Panc1 (cell line): ENCODE measurements at places on chromosomes 1 and 21. TPM values are rescaled to one million over a fixed set of nuclear protein-coding genes. Genes with fewer than 3 reads are reported as not detected.

Gene EPHA10
- total RNA-seq, result 2.8 TPM

Gene ELF3
- total RNA-seq, result 126 TPM

Gene OR10Z1
- not detected for total RNA-seq

Gene PRELP
- total RNA-seq, result not detected

Gene SLC37A1
- 7.7 TPM for total RNA-seq

Gene DRAXIN
- 0.13 TPM for total RNA-seq

Gene ID3
- 39.6 TPM for total RNA-seq

Gene IGSF9
- total RNA-seq, result 0.51 TPM

DNA sequence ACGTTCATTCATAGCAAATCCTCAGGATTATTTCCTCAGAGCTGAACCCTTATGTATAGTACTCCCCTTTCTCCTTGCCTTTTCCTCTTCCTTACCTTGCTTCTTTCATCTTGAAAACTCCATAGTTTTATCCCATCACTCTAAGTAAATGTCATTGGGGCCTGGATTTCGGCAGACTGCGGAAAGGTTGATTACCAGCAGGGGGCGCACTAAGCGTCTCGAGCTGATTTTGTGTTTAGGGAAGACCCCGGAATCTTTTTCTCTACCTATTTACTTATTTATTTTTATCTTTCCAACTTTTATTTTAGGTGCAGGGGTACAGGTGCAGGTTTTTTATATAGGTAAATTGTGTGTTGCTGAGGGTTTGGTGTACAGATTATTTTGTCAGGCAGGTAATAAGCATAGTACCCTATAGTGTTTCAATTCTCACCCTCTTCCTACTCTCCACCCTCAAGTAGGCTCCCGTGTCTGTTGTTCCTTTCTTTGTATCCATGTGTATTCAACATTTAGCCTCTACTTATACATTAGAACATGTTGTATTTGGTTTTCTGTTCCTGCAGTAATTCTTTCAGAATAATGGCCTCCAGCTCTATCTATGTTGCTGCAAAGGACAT is 11.4 kb upstream of the MTARC1 start:
- no peaks in the 10 kb centered on the region for H3K4me1 ChIP-seq
- no peaks in the 10 kb centered on the region for H3K27me3 ChIP-seq
- no peaks in the 10 kb centered on the region for H3K36me3 ChIP-seq
- no peak overlapping the region for H3K27ac ChIP-seq
- H3K4me3 ChIP-seq, result no peak overlapping the region

DNA sequence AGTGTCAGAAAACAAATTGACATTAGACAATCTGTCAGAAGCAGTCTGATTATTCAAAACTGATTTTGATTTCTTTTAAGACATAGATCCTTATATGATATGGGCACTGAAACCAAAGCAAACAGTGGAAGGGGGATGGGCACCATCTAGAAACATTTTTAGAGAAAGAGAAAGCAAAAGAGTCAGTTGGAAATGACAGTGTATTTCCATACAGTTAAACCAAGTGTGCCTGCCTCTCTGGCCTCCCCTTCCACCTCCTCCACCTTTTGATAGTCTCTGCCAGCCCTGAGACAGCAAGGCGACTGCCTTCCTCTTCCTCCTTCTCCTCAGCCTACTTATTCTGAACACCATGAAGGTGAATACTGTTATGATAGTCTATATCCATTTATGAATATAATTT is 949.7 kb downstream of the AMY1C start:
- no peak for DNase-seq

DNA sequence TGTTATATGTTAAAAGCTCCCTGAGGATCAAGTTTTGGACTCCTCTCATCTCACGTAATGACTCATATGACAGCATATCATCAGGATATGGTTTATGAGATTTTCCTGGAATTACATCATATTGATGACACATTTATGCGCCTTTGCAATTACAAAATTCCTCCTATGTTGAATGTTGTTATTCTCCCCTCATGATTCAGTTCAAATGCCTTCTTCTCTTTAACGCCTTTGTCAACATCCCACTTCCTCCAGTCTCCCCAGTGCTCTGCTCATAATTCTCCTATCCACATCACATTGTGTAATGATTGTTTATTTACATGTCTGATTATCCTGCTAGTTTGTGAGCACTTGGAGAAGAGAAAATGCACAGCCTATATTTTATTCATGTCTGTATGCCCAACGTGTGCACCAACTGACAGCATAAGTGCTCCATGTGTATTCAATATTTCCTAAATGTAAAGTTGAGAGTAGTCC is 80.9 kb upstream of the BACH1 start:
- H3K36me3 ChIP-seq, result no peaks in the 10 kb centered on the region
- H3K4me1 ChIP-seq, result no peaks in the 10 kb centered on the region
- no peak overlapping the region for H3K4me3 ChIP-seq
- H3K27me3 ChIP-seq, result no peaks in the 10 kb centered on the region

- H3K4me1 ChIP-seq, result peaks cover 3% of the 10 kb centered on the region; the same call in 1 of the 2 replicates
- peak; percentile 74 for DNase-seq
- H3K27me3 ChIP-seq, result no peaks in the 10 kb centered on the region
- no peaks in the 10 kb centered on the region; the same call in 1 of the 2 replicates for H3K36me3 ChIP-seq
- H3K27ac ChIP-seq, result no peak overlapping the region
Observed at GRCh38 chr21:32597205-32597604, 11.9 kb upstream of the TCP10L start.

DNA sequence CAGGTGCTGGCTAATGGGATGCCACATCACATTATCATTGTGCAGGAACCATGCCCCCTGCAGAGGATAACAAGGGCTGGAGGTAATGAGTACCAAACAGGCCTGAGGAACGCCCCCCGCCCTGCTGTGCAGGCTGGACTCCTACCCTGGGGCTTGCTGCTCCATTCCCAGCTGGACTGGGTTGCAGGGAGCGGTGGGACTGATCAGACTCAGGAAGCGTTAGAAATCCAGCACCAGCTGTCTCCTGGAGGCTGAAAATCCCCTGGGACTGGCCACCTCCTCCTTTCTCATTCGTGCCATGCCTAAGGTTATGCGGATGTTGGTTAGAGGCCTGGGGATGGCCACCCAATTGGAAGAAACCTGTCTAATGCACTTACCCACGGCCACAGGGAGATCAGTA is 36.9 kb upstream of the POU3F1 start:
- H3K27ac ChIP-seq, result no peak overlapping the region
- no peaks in the 10 kb centered on the region for H3K27me3 ChIP-seq
- H3K4me1 ChIP-seq, result no peaks in the 10 kb centered on the region

DNA sequence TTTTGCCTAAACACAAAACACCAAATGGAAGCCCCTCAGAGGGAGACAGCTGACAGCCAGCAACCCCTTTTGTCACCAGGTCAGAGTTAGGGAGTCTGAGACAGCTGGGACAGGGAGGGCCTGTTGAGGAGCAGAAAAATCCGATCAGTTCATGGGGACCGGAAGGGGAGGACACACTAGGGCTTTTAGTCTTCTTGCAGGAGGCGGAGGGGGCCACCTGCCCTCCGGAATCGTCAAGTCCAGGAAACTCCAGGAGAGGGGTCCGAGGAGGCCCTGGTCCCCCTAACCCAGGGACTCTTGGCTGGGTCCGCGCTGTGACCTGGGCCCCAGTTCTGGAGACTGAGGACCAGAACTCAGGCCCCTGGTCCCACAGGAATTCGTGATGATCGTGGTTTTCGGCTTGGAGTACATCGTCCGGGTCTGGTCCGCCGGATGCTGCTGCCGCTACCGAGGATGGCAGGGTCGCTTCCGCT is 34.2 kb downstream of the KCNQ4 start:
- no peaks in the 10 kb centered on the region for H3K36me3 ChIP-seq
- no peak for DNase-seq
- no peak overlapping the region for H3K4me3 ChIP-seq

- no peak overlapping the region for H3K27ac ChIP-seq
- no peaks in the 10 kb centered on the region for H3K27me3 ChIP-seq
- H3K36me3 ChIP-seq, result no peaks in the 10 kb centered on the region
- H3K4me3 ChIP-seq, result no peak overlapping the region
- H3K4me1 ChIP-seq, result no peaks in the 10 kb centered on the region
Observed at GRCh38 chr1:240474133-240474614, 137.8 kb downstream of the GREM2 start.

GRCh38 chr21:41552254-41552653 is 44.3 kb upstream of the TMPRSS2 start:
- H3K4me3 ChIP-seq, result no peak overlapping the region
- H3K27ac ChIP-seq, result no peak overlapping the region
- no peaks in the 10 kb centered on the region for H3K27me3 ChIP-seq
- H3K4me1 ChIP-seq, result no peaks in the 10 kb centered on the region; the same call in 1 of the 2 replicates
- no peak for DNase-seq

GRCh38 chr1:243315455-243315854 is 59.6 kb downstream of the SDCCAG8 start:
- H3K36me3 ChIP-seq, result no peaks in the 10 kb centered on the region
- H3K4me1 ChIP-seq, result no peaks in the 10 kb centered on the region
- no peak for DNase-seq

DNA sequence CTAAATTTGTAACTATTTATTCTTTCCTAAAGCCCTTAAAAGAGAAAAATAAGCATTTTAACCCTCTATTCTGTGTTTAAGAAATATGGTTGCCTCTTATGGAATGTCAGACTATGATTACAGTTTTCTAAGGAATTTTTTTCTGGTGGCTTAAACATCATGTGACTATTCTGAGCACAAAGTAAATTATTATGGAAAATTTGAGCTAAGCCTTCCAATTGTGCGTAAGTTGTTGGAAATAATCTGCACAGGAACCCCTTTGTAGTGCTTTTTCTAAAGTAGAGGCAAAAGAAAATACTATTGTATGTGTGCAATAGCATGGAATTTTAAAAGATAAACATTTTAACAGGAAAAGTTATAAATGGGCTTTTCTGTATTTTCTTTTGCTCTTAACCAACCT is 254.8 kb downstream of the PBX1 start:
- no peak overlapping the region for H3K27ac ChIP-seq
- DNase-seq, result no peak
- H3K27me3 ChIP-seq, result no peaks in the 10 kb centered on the region
- no peaks in the 10 kb centered on the region for H3K36me3 ChIP-seq

GRCh38 chr21:17506951-17507350 is 5.9 kb upstream of the CXADR start:
- no peaks in the 10 kb centered on the region for H3K36me3 ChIP-seq
- peaks cover 4% of the 10 kb centered on the region for H3K4me1 ChIP-seq
- no peaks in the 10 kb centered on the region for H3K27me3 ChIP-seq
- no peak for DNase-seq
- no peak overlapping the region for H3K4me3 ChIP-seq
- no peak overlapping the region for H3K27ac ChIP-seq

- no peak overlapping the region for H3K4me3 ChIP-seq
- DNase-seq, result no peak
- H3K27me3 ChIP-seq, result no peaks in the 10 kb centered on the region
- no peaks in the 10 kb centered on the region for H3K36me3 ChIP-seq
- H3K4me1 ChIP-seq, result no peaks in the 10 kb centered on the region
Observed at GRCh38 chr1:91622616-91623015, 122.0 kb downstream of the CDC7 start.

DNA sequence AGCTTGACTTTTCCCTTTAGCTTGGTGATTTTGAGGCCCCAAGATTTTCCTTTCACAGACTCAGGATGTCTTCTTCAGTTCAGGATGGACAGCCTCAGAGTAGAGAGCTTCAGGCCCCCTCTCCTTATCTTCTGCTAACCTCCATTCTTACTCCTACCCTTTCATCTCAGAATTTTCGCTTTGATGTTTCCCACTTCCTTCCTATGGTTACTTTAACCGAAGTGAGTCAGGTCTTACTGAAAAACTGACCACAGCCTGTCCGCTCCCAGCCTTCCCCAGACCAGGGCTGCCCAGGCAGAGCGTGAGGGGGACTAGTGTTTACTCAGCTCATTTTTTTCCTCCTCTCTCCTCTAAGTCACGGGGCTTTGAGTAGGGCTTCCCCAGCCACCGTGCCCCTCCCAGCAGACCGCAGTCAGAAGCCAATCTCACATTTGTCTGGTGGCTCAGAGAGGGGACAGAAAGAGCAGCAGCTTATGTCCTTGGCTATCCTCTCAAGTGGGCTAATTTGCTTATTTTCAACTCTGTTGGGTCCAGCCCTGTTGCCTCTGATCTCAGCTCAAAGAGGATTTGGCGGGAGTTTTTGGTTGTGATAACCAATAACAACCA is 4.2 kb upstream of the IL19 start:
- no peak overlapping the region for H3K4me3 ChIP-seq
- no peaks in the 10 kb centered on the region for H3K36me3 ChIP-seq
- no peak for DNase-seq
- H3K27me3 ChIP-seq, result peaks cover 8% of the 10 kb centered on the region

GRCh38 chr1:180249725-180250498 is 19.8 kb downstream of the LHX4 start:
- H3K36me3 ChIP-seq, result no peaks in the 10 kb centered on the region
- no peak overlapping the region for H3K27ac ChIP-seq
- no peaks in the 10 kb centered on the region for H3K4me1 ChIP-seq
- no peak for DNase-seq
- no peaks in the 10 kb centered on the region for H3K27me3 ChIP-seq

GRCh38 chr1:26799479-26800142 is 11.9 kb downstream of the PIGV start:
- DNase-seq, result no peak
- peaks cover 18% of the 10 kb centered on the region for H3K4me1 ChIP-seq
- no peak overlapping the region for H3K4me3 ChIP-seq
- H3K36me3 ChIP-seq, result no peaks in the 10 kb centered on the region
- no peaks in the 10 kb centered on the region for H3K27me3 ChIP-seq

DNA sequence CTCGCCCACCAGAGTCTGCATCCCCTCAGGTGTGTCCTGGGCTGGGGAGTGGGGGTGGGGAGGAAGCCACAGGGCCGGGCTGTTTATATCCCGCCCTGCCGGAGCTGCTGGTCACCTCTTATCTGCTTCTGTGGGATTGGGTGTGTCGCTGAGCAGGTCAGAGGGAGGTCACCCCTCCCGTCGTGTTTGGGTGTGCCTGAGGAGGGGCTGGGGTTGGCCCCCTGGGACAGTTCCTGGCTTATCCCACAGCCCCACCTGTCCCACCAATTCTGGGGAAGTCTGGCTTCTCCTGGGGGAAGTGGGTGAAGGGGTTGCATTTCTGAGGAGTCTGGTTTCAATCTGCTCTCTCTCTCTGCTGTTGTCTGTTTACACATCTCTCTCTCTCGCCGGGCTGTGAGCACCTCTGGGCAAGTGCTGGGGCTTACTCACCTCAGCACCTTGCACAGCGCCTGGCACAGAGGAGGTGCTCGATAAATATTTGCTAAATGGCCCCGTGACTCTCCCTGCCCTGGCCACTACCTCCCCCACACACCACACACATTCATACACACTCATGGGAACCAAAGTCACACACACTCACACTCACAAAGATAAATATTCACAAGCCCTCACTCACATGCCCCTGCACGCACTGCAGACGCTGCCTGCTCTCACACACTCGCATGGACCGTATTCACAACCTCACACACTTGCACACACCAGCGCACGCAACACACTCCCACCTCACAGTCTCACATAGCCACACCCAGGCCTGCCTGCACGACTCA is 8.3 kb downstream of the ELF3 start:
- no peaks in the 10 kb centered on the region for H3K36me3 ChIP-seq
- peaks cover 77% of the 10 kb centered on the region for H3K4me1 ChIP-seq
- peak overlapping the region; percentile 46 for H3K4me3 ChIP-seq
- H3K27me3 ChIP-seq, result no peaks in the 10 kb centered on the region
- DNase-seq, result peak; percentile 82

GRCh38 chr1:42173961-42174735 is 9.6 kb upstream of the GUCA2A start:
- no peak for DNase-seq
- no peak overlapping the region for H3K27ac ChIP-seq
- H3K36me3 ChIP-seq, result no peaks in the 10 kb centered on the region; the same call in 1 of the 2 replicates
- H3K4me1 ChIP-seq, result no peaks in the 10 kb centered on the region; the same call in 1 of the 2 replicates
- no peaks in the 10 kb centered on the region for H3K27me3 ChIP-seq
- no peak overlapping the region for H3K4me3 ChIP-seq
